Foreskin keratinocyte (primary cell): ENCODE measurements at places on chromosomes 13 and 19.

DNA sequence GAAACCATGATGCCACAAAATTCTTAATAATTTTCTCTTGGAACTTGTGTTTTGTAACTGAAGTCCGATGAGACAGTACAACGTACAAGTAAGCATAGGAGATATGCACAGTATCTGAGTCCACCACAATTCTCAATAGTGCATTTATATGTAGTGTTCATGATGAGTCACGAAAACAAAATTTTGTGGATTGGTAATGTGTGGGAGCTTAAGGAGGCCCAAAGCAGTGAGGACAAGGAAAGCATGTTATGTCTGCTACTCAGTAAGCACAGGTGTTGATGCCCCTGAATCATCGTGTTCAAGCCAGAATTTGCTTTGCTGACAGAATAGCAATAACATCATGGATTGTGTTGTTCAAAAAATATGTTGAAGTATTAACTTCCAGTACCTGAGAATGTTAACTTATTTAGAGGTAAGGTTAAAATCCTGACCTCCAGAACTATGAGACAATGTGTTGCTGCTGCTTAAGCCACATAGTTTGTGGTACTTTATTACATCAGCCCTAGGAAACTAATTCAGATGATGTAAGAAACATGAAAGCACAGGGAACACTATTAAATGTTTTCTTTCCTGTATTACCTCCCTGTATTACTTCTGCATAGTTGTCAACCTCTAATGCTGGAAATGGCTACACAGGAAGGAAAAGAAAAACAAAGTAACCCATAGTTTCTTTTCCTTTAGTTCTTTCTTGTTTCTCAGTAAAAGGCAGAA lies 201.3 kb downstream of the SLITRK6 start:
- peak; percentile 90 for DNase-seq

DNA sequence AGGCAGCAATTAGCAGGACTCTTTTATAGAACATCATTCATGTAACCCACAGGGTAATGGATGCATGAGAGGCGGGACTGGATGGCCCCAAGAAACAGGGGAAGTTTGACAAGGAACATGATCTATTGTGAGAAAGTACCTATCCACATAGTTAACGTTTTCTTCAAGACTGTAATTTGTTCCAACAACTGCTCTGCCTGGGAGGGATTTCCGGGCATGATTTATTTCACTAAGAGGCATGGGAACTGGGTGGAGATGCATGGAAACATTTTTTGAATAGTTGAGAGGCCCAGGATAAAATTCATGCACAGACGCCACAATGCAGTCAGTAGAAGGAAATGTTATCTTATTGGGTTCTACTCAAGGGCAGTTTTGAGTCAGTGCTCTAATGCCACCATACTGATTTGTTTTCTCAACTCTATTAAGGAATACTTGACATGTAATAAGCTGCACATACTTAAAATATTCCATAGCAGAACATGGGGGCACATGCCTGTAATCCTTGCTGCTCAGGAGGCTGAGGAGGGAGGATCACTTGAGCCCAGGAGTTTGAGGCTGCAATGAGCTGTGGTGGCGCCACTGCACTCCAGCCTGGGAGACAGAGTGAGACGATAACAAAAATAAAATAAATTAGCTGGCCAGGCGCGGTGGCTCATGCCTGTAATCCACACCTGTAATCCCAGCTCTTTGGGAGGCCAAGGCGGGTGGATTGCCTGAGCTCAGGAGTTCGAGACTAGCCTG lies 9.9 kb upstream of the ATG4D start:
- peak; percentile 94 for DNase-seq

DNA sequence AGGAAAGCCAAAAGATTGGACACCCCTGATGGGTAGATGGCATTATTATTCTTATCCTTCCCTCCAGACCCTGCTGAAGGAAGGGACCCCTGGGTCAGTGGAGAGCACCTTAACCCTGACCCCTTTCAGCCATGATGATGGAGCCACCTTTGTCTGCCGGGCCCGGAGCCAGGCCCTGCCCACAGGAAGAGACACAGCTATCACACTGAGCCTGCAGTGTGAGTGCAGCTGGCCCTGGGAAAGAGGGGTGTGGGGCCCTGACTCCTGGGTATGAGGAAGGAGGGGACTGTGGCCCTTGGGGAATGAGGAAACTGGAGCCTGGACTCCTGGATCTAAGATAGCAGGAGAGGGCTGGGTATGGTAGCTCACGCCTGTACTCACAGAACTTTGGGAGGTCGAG lies 2.7 kb downstream of the KIRREL2 start:
- DNase-seq = no peak

GRCh38 chr19:18521692-18522123 lies at the start of gene ELL:
Gene ELL (minus strand): TSS chr19:18522070. CDS start chr19:18522055, 15 bp downstream.
- no peak for DNase-seq

GRCh38 chr19:46141421-46141820 lies 6.6 kb upstream of the IGFL2 start:
- DNase-seq = peak; percentile 15

- no peak for DNase-seq
Measured at GRCh38 chr13:40187324-40187795, 479.1 kb downstream of the FOXO1 start.

- DNase-seq = no peak
Measured at GRCh38 chr19:11984986-11985385, 20.1 kb downstream of the ZNF763 start.

DNA sequence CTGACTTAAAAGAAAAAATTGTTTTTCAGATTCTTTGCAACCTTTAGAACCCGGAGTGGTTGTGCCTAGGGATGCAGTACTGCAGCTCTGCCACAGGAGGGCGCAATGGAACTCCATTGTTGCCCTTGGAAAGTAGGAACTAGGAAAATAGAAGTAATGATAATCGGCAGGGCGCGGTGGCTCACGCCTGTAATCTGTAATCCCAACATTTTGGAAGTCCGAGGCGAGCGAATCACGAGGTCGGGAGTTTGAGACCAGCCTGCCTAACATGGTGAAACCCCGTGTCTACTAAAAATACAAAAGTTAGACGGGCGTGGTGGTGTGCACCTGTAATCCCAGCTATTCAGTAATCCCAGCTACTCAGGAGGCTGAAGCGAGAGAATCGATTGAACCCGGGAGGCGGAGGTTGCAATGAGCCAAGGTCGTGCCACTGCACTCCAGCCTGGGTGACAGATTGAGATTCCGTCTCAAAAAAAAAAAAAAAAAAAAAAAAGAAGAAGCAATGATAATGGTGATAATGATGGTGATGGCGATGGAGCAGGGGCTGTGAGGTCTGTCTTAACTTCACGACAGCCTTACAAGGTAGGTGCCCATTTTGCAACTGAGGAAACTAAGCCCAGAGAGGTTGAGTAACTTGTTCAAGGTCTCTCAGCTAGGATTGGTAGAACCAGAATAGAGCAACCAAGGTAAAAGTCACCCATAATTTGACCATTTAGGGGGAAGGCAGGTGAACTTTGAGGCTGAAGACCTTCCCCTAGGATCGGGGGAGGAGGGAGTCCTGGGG lies 5.5 kb upstream of the ADAMTS10 start:
- no peak for DNase-seq

- no peak for DNase-seq
Measured at GRCh38 chr13:74080762-74081161, 53.4 kb downstream of the KLF12 start.

DNA sequence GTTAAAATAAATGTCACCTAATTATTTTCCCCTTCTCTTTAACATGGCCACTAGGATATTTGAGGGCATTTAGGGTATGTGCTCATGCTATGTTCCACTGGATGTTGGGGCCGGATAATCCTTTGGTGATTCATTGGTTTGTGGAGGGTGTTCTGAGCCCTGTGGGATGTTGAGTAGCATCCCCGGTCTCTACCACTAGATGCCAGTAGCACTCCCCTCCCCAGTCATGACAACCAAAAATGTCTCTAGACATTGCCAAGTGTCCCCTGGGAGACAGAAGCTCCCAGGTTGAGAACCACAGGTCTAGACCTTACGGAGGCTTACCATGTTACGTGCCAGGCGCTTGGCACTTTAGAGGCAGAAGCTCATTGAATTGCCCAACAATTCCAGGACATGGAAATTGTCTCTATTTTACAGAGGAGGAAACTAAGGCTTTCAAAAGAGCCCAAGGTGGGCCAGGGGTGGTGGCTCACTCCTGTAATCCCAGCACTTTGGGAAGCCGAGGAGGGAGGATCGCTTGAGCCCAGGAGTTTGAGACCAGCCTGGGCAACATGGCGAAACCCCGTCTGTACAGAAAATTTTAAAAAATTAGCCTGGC lies 14.1 kb downstream of the SHANK1 start:
- DNase-seq = peak; percentile 21

DNA sequence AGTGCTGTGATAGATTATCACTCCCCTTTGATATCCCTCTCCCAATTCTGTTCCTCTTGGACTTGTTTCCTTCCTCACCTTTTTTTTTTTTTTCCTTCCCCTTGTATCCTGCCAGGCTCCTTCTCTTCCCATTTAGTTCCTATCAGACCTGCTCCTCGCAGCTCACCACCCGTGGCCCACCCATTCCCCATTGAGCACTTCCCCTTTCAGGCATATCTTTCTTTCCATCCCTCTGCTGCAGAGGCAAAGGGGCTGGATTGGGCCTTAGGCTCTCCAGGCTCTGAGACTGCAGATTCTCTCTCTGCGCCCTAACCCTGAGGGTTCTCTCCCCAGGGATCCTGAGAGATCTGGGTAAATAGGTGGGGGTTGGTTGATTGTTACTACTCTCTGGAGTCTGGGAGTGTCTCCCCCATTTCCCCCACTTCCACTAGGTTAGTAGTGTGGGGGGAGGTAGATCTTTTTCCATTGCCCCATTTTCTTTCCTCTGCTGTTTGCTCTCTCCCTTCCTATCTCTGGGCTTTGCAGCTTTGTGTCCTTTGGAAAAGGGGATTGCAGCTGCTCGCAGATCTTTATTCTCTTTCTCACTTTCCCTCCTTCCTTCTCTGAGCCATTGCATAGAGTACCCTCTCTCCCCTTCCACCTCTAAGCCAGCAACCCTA lies 2.3 kb downstream of the ARHGAP35 start:
- no peak for DNase-seq

DNA sequence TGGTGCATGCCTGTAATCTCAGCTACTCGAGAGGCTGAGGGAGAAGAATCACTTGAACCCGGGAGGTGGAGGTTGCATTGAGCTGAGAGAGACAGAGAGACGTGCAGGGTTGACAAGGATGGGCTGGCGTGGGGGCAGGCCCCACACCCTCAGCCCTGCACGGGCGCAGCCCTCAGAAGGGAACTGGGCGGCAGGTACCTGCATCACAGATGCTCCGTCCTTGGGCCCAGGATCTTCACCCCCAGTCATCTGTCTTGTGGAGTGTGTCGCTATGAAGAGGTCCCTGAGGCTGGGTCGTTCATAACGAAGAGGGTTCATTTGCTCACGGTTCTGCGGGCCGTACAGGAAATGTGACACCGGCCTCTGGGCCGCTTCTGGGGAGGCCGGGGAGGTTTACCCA lies 20.3 kb downstream of the C2CD4C start:
- no peak for DNase-seq

DNA sequence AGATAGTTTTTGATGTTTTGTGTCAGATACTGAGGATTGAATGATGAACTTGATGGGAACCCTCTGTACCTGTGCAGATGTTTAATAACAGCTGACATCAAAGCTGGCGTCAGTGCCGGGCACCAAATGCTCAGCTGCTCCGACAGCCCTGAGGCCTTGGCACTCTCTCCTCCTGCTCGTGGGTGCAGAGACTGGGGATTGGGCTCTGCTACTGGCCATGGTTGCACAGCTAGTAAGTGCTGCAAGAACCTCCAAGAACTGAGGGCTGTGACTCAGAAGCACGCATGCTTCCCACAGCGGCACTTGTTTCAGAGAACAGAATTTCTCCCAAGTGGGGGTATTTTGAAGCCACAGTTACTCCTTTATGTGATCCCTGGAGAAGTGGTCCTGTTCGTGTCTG lies 5.9 kb downstream of the LAMP1 start:
- DNase-seq = no peak

DNA sequence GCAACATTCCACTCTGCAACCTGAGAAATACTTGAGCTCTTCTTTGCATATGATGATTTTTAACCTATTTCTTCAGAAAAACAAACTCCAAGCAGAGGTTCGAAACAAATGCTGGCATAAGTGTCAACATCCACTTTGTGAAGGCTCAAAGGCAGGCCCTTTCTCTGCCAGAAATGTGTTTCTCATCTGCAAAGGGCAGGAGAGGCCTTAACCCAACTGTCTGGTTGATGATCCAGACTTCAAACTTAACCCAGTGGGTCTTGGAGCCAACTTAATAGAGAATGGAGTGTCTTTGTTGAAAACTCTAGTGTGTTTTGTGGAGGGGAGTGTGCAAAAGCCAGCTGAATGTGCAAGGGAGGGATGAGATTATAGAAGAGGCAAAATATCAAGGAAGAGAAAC lies 28.3 kb upstream of the ZNF507 start:
- DNase-seq = no peak

GRCh38 chr19:51396175-51396574 lies 5.8 kb upstream of the C19orf84 start:
- no peak for DNase-seq

GRCh38 chr13:113083402-113084061 lies 22.1 kb upstream of the F7 start:
- peak; percentile 32 for DNase-seq

- DNase-seq = no peak
Measured at GRCh38 chr13:52026246-52026626, 1.7 kb downstream of the UTP14C start.

GRCh38 chr13:59133903-59134302 lies 1029.8 kb downstream of the DIAPH3 start:
- DNase-seq = no peak

DNA sequence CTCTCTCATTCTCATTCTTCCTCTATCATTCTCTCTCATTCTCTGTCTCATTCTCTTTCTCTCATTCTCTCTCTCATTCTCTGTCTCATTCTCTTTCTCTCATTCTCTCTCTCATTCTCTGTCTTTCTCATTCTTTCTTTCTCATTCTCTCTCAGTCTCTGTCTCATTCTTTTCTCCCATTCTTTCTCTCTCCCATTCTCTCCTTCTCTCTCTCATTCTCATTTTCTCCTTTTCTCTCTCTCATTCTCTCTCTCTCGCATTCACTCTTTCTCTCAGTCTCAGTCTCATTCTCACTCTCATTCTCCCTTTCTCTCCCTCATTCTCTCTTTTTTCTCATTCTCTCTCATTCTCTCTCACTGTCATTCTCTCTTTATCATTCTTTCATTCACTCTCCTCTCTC lies 152.0 kb upstream of the UQCRFS1 start:
- no peak for DNase-seq

- no peak for DNase-seq
Measured at GRCh38 chr13:50796463-50796862, 47.0 kb downstream of the DLEU7 start.

GRCh38 chr19:58543826-58544590 lies at the start of gene TRIM28:
Gene TRIM28 (plus strand): TSS chr19:58544064. CDS start chr19:58544758, 694 bp downstream.
- DNase-seq = peak; percentile 98

DNA sequence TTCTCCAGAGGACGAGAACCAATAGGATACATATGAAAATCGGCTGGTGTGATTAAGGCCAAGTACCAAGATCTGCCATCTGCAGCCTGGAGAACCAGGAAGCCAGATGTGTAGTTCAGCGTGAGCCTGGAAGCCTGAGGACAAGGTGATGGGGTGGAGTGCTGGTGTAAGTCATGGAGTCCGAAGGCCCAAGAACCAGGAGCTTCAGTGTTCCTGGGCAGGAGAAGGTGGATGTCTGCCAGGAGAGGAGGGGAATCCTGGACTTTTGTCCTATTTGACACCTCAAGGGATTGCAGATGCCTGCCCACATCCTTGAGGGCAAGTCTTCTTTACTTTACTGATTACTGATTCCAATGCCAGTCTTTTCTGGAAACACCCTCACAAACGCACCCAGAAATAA lies 71.5 kb downstream of the SPATA13 start:
- DNase-seq = no peak
